T follicular helper cell (primary cell): ENCODE measurements at places on chromosomes 4 and X.

DNA sequence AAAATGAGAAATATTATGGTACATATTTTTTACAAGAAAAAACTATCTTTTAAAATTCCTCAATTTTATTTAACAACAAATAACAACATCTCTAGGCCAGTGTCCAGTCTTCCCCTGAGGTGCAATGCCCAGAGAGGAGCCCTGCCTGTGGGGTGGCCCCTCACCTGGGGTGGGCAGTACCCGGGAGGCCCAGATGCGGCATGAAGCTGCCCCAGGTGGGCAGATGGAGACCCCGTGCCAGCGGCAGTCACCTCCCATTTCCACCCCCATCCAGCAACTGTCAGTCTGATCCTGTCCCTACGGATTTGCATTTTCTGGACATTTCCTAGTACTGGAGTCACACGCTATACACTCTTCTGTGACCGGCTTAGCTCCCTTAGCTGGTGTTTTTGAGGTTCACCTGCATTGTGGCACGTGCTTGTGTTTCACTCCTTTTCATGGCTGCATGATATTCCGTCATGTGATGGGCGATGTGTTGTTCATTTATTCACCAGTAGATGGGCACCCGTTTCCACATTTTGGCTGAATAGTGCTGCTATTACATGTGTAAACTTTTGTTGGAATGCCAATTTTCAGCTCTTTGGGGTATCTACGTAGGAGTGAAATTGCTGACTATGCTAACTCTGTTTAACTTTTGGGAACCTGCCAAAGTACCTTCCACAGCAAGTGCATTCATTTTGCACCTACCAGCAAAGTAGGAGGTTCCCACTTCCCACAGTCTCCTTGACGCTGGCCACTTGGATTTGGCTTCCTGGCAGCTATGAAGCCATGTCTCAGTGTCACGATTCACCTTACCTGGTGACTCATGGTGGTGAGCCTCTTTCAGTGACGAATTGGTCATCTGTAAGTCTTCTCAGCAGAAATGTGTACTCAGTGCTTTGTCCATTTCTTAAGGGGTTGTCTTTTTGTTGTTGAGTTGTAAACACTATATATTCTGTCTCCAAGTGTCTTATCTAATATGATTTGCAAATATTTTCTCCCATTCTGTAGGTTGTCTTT is 11.7 kb upstream of the MAEA start:
- no peak for DNase-seq

DNA sequence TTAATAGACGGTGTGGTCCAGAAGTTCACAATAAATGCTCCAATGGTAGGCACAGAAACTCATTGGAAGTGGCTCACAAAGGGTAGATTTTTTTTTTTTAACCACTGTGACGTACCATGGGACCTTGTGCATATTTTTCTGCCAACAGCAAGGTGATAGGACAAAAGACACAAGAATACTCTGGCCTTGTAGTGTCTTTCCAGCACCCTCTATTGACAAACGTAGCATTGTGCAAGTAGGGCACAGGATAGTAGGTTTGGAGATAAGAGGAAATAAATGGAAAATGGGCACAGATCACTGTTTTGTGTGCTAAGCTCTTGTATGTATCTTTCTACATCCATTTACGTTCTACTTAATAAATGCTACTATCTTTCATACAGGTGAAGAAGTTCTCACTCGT is 2054.9 kb downstream of the PCDH7 start:
- no peak for DNase-seq

GRCh38 chrX:20639115-20639514 is 372.4 kb upstream of the RPS6KA3 start:
- DNase-seq, result no peak

DNA sequence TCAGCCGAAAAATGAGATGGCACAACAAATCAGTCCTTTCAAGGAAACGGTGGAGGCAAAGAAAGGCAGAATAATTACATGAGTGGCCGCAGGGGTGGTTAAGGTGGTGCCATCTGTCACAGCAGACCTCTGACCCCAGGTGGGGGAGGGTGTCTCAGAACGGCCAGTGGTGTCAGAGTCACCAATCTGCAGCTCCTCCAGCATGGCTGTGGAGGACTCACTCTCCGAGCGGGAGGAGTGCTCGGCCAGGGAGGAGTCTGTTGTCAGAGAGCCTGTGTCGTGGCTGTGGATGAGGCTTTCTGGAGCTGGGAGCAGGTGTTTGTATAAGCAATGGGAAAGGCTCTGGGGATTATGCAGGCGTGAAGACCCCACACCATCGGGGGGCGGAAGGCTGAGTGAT is 130.3 kb upstream of the PDLIM3 start:
- no peak for DNase-seq

GRCh38 chr4:42101446-42101975 is 50.9 kb downstream of the BEND4 start:
- no peak for DNase-seq

DNA sequence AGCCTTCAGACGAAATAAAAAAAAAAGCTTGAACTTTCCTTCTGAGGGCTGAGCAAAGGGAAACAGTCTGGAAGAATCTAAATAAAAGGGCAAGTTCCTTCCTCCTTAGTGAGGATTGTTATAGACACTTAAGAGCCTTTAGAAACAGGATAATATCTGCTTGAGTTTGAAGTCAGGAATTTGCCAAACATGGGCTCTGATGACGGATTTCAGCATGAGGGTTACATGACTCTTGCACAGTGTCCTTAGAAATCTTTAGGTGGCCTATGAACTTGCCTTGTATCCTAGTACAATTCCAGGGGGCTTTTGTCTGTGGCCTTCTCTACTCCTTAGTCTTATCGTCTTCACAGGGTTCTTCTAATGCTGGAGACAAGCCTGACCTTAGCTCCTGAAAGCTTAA is 94.1 kb downstream of the RLIM start:
- DNase-seq, result no peak

DNA sequence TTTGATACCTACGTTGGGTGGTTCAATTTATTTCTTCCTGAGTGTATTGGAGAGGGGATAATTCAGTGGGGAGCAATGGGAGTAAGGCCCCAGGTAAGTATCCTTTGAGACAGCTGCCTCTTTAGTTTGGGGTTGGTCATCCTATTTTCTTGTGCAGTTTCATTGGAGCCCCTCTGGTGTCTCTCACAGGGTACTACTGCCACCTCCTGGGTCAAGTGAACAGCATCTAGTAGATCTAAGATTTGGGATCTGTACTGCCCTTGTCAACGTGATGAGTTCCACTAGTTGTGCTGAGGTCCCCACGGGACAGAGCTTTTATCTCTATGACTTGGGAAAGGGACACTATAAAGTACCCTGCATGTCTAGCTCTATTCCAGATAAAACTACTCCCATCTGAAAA is 80.6 kb downstream of the PBDC1 start:
- DNase-seq, result peak; percentile 25

DNA sequence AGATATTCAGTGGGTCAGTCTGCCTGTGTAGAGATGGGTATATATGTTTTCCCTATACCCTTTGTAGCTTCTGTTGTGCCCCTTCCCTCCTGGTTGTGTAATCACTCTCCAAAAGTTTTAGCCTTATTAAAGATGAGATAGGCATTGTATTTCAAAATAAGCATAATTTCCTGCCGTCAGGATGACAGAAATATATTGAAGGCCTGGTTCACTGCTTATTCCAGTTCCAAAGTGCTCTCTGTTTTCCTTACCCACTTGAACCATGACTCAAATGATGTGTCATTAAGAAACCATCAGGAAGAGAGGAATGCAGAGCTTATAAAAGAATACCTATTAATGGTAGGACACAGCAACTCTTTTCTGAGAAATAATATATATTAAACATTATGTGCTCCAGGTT is 178.5 kb downstream of the GABRB1 start:
- no peak for DNase-seq

GRCh38 chrX:71492231-71493065 is 40.5 kb upstream of the OGT start:
- peak; percentile 10 for DNase-seq

- no peak for DNase-seq
These were observed 11.3 kb upstream of the SLC25A6 start for GRCh38 chrX:1403228-1403627.

GRCh38 chr4:120059036-120059435 is 7.6 kb downstream of the MAD2L1 start:
- no peak for DNase-seq

- no peak for DNase-seq
These were observed 55.1 kb downstream of the NBDY start for GRCh38 chrX:56783996-56784620.

DNA sequence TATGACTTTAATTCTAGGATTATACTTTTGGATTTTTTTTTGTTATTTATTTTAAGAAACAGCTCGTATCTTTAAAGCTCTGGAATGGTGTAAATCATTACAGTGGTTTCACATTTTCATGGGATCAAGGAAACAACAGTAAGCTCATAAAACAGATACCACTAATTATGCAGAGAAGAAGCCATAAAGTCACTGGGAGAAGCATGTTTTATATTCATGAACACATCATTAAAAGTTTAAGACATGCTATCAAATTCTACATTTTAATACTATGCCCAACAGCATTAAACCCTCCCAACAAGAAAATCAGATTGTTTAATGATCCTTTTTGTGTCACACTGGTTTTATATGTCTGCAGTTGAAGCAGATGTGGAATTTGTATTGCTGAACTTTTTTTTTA is 149.9 kb downstream of the FBXO8 start:
- no peak for DNase-seq

GRCh38 chr4:123110685-123111084 is 188.3 kb upstream of the NUDT6 start:
- DNase-seq, result no peak

- DNase-seq, result no peak
These were observed 71.6 kb upstream of the LEF1 start for GRCh38 chr4:108240366-108240765.
